EL (cell line): ENCODE measurements at places on chromosomes 2 and 18.

DNA sequence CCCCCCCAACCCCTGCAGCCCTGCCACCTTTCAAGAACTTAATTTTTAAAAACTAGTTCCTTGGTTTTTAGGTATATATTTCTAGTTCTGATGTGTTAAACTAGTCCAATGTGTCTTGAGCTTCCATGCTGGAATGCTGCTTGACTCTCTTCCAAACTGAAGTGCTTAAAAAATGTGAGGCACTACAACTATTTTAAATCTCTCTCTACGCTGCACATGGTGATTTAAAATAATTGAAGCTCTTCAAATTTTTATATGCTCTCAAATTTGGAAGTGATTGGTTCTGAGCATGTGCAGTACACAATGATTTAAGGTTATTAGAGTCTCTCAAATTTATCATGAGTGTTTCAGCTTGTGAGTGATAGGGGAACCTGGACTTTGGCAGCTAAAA, 192.6 kb upstream of the ZEB2 start:
- no peak for DNase-seq

- peak; percentile 2 for DNase-seq
These were observed 83.7 kb upstream of the B3GNT2 start for GRCh38 chr2:62112179-62112578.

DNA sequence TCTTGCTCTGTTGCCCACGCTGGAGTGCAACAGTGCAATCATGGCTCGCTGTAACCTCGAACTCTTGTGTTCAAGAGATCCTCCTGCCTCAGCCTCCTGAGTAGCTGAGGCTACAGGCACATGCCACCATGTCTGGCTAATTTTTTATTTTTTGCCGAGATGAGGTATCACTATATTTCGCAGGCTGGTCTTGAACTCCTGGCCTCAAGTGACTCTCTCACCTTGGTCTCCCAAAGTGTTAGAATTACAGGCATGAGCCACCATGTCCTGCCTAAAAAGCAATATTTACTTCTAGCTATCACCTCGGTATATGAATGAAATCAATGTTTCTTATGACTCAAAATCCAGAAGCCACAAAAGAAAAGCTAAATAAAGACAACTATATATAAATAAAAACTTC, 2.2 kb downstream of the BUB1 start:
- no peak for DNase-seq

DNA sequence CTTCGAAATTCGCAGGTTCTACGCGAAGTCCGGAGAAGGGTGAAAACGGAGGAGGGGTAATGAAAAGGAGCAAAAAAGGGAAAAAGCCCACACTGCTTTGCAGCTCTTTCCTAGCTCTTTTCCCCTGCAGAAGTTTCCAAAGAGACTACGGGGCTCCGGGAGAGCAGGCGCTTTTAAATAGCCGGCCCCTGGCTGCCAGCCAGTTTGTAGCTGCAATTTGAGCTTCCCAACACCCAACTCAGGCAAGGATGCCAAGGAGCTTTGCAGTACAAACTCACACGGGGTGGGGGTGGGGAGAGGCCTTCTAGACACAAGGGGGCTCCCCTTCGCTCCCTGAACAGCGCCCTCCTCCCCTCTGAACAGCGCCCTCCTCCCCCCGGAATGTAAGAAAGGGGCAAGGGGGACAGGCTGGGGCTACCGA, at the start of gene IGFBP5:
IGFBP5 (minus strand) TSS at position 149 of the 421 bp plus-strand sequence. CDS start 774 bp downstream, outside the sequence.
- peak; percentile 75 for DNase-seq

GRCh38 chr18:23532848-23533247, 29.5 kb downstream of the RMC1 start:
- no peak for DNase-seq

DNA sequence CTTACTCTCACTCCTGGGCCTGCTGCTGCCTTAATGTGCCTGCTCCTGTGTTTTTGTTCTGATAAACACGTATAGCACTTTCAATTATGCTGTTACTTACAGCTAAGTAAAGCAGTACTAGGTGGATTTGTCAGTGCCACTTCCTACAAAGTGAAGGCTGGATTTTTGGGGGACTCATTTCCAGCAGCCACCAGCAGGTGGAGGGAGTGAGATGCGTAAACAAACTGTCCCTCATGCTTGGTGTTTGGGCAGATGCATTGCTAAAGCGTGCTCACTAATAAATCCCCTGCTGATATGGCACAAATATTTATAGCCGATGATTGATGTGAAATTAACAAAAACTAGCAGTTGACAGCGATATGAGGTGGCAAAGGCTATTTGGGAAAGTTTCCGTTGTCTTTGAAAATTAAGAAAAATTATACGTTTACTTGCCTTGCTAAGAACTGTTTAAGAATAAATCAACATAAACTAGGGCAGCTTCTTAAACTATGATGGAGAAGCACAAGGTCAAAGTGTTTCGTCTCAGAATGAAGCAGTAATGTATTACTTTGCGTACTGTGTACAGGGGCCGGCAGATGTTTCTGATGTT, 101.7 kb downstream of the AGAP1 start:
- peak; percentile 66 for DNase-seq

DNA sequence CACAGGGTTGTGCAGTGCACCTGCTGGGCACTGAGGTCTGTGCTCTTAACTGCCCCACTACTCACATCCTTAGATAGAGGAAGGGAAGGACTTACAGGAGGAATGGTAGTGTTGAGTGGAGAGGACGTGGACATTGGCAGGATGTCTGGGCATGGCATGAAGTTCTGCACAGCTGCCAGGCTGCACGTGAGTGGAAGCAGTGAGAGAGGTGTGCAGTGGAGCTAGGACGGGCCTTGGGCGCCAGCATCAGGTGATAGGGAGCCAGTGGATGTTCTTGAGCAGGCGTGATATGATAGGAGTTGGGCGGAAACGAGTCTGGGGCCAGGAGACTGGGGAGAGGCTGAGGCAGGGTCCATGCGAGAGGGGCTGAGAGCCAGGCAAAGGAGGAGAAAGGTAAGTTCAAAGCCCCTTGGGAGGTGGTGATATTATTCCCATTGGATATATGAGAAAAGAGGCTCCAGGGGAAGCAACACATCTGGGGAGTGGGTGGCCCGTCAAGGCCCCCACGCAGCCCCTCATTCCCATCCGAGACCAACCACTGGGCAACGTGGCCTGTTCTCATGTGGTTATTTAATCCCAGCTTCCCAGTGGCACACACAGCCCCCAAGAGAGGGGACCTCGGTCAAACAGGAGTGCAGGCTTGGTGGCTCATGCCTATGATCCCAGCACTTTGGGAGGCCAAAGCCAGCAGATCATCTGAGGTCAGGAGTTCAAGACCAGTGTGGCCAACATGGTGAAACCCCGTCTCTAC, 45.7 kb upstream of the SNED1 start:
- DNase-seq, result no peak

GRCh38 chr2:161384864-161385263, 31.2 kb upstream of the TBR1 start:
- DNase-seq, result no peak

DNA sequence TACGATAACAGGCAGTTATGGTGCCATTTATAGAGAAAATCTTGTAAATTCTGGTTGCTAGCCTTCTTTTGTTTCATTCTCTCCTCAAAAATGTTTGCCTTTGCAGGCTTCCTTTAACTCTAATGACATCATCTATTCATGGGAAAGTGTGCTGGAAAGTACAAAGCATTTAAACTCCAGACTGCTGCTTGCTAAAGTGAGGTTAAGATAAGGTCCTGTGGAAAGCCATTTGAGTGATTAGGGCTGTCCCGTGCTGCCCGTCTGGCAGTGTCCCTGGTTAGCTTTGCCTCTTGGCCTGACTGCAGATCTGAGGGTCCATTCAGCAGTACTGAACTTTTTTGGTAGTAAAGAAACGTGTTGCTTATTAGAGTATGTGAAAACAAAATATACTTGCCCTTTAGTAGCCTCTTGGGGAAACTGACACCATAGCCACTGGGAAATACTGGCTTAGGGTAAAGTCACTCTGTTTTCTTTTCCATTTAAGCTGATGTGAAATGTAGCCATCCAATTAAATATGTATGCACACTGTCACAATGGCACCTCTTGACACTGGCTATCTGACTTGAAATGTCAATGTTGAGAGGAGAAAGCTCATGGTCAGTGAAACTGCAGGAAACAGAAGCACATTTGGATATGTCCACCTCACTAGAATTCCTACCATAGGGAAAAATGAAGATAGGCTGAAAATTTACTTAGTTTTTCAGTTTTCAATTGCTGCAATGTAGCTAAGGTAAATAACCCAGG, 321.5 kb downstream of the SLC8A1 start:
- no peak for DNase-seq

DNA sequence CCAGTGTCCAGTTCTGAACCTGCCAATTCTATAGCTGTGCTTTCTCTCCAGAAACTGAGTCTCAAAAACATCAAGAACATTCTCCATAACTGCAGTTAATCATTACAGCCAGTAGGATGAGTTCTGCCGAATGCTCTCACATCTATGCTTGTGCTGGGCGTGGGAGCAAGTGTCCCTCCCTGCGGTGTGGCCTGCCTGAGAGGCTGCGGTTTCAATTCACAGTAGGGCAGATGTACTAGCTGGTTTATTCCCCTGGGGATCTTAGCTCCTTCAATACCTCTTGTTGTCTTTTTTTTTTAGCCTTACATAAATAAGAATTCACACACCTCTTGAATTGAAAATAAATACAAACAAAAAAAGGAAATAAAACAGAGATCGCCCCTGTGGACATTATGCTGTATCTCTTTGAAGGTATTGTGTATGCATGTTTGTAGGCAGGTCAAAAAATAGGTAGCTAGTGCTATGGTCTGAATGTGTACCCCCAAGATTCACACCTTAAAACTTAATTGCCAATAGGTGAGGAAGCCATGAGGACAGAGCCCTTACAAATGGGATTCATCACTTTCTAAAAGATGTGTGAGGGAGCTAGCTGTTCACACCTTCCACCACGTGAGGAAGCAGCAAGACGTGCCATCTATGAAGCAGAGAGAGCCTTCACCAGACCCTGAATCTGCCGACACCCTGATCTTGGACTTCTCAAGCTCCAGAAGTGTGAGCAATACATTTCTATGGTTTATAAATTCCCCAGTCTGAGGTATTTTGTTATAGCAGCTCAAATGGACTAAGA, 74.3 kb downstream of the BCL2L11 start:
- DNase-seq, result no peak

GRCh38 chr18:75159238-75159518, 49.8 kb downstream of the PTGR3 start:
- DNase-seq, result no peak

DNA sequence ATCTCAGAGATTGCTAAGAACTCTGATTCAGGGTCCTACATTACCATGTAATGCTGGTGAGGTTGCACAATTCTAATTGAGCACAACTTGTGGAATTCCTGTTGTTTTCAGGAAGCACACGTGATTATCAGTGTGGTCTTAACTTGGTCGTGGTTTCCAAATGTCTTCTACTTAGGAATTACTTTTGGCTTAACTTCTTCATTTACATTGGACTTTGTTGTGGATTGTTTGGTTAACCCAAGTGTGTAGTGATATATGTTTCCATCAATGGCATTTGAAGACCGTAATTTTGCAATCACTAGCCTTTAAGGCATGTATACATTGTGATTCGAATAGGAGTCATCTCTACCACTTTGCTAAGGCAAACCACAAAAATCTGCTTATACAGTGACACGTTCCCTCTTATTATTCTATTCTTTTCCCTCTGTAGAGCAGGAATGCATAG, 373.3 kb downstream of the IRS1 start:
- DNase-seq, result peak; percentile 94

DNA sequence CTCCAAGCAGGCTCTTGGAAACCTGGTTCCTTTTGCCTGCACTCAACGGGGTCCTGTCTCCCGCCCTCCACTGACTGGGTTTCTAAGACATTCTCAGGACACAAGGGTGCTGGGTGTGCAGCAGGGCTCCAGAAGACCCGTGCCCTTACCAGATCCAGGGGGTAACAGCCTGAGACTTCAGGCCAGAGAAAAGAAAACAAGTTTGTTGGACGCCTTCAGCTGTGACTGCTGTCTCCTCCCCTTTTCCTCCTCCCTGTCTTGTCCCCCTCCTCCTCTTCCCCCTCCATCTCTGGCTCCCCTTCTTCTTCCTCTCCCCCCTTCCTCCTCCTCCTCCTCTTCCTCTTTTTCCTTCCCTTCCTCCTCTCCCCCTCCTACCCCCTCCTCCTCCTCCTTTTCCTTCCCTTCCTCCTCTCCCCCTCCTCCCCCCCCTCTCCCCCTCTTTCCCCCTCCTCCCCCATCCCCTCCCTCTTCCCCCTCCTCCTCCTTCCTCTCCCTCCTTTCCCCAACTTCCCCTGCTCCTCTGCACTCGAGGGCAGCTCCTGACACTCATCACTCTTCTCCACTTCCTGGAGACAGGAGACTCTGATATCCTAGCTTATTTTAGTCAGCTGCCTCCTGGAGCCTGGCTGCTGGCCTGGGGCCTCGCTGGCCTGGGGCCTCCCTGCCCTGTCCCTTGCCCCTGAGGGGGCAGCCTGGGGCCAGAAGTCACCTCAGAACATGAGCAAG, 12.4 kb downstream of the ADRA2B start:
- no peak for DNase-seq

DNA sequence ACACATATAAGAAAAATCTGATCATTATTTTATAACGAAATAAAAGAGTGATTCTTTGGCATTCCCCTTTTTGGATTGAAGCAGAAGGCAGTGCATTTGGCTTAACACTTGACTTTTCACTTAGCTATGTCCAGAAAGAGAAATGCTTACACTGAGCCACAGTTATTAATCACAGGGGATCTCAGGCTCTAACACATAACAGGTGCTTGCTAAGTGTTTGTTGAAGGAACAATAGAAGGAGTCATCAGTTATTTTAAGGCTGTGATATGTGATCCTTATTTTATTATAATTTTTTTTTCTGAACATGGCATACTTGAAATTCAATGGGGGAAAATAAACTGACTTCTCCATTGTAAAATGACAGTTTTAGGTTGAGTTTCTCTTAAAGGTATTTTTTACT, 209.5 kb downstream of the UBE2E3 start:
- DNase-seq, result no peak

DNA sequence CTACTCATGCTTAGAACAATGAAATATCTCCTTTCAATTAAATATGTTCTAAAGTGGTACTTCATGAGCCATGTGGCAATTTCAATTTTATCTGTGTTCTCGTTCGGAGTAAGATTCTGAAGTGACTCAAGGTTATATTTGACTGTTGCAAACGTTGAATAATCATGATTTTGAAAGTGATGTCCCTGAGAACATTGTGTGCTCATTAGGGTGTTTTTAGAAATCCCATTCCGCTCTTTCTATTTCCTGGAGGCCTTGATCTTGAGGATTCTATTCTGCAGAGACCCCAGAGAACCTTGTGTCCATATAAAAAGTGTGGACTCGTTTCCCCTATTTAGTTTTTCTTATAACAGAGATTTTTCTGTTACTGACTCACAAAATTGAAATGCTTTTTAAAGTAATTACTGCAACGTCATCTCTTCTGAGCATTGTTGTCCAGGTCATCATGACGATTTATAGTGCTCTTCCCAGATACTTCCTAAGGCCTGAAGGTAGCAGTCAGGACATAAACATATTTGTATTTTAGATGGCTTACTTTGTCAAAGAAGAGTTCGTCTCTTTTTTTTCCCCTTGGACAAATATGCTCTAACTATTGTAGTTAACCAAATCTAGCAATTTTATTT, 27.2 kb downstream of the IL1R2 start:
- peak; percentile 36 for DNase-seq
